ENCODE measurements at places on chromosomes 7 and 10. TPM values are rescaled to one million over a fixed set of nuclear protein-coding genes. Genes with fewer than 3 reads are reported as not detected.

MOGAT3 gene
- not detected for total RNA-seq

DLD gene
- total RNA-seq = 92.6 TPM

GHRHR gene
- total RNA-seq = not detected

ANLN gene
- total RNA-seq = 60.5 TPM

CACNA2D1 gene
- 8.3 TPM for total RNA-seq

NUPR2 gene
- not detected for total RNA-seq

HMX2 gene
- 0.10 TPM for total RNA-seq

RBP3 gene
- not detected for total RNA-seq

PROSER2 gene
- 41.4 TPM for total RNA-seq

MMD2 gene
- not detected for total RNA-seq

C10orf105 gene
- not detected for total RNA-seq

LBX1 gene
- not detected for total RNA-seq

PTF1A gene
- not detected for total RNA-seq

LRRC61 gene
- 0.07 TPM for total RNA-seq

CNNM1 gene
- total RNA-seq = 21.1 TPM

EN2 gene
- 0.54 TPM for total RNA-seq

LOXL4 gene
- 1.3 TPM for total RNA-seq

IDI1 gene
- 31.3 TPM for total RNA-seq
